Activated T-helper 1 cell treated with anti-CD3 and anti-CD28 coated beads, Interleukin-12 subunit alpha, Interleukin-12 subunit beta, Interleukin-2, Interleukin-4 antibody, amounts not matched to agents 30 ng/mL and 10 ng/mL and 1 ng/mL, durations not matched to agents 14 hours and 24 hours and 36 hours (primary cell): ENCODE measurements at places on chromosomes 4 and X.

- no peak for DNase-seq
Observed at GRCh38 chr4:87950493-87950892, 25.0 kb upstream of the SPP1 start.

DNA sequence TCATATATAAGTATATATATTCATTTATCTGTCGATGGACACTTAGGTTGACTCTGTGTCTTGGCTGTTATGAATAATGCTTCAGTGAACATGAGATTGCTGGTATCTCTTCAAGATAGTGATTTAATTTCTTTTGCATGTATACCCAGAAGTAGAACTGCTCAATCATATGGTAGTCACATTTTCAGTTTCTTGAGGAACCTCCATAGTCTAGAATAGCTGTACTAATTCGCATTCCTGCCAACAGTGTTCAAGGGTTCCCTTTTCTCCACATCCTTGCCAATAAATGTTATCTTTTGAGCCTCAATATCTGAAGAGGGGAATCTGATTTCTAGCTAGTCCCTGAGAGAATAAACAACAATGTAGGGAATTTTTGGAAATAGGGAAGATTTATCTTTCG lies 32.4 kb upstream of the CCNG2 start:
- DNase-seq = no peak

DNA sequence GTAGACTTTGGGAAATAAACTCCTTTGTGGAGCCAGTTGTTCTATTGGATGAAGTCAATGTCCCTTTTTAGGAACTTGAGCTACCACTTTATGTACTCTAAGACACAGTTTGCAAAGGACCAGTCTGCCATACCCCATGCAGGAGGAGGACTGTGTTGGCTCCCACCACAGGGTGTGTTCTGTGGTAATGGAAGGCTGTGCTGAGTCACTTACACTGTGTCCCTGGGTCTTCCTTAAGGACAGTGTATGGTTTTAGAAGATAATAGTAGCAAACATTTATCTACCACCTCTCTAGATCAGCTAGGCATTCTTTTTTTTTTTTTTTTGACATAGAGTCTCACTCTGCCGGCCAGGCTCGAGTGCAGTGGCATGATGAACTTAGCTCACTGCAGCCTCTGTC lies 184.0 kb upstream of the PGRMC2 start:
- no peak for DNase-seq

GRCh38 chr4:61385256-61385655 lies 185.1 kb downstream of the ADGRL3 start:
- DNase-seq = no peak

GRCh38 chrX:149398027-149398426 lies 107.1 kb downstream of the IDS start:
- DNase-seq = no peak

- no peak for DNase-seq
Observed at GRCh38 chrX:68490644-68491043, 8.2 kb upstream of the YIPF6 start.

DNA sequence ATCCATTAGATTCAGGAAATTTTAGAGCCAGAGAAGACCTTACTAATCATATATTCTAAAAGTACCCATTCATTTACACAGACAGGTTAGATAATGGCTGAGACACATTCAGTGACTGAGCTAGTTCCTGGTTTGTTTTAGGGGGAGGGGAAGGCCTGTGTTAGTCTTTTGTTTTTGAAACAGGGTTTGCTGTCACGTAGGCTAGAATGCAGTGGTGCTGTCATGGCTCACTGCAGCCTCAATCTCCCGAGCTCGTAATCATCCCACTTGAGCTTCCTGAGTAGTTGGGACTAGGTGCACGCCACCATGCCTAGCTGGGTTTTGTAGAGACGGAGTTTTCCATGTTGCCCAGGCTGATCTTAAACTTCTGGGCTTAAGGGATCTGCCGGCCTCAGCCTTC lies 10.1 kb downstream of the RBPJ start:
- DNase-seq = no peak

GRCh38 chr4:140408974-140409373 lies 18.5 kb downstream of the CLGN start:
- no peak for DNase-seq

DNA sequence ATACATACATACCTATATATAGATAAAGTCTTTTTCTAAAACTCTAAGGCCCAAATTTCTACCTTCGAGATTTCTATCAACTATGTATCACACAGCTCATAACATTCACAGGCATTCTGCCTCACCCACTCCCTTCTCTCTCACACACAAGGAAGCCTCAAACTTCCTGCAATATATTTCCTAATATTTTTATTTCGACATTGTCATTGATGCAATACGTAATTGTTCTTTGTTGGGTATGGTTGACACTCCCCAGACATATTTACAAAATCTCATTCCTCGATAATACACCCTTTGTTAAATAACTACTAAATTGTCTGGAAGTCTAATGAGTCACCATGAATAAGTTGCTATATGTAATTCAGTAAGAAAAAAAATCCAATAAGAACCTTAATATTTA lies 143.5 kb downstream of the HNRNPD start:
- no peak for DNase-seq

DNA sequence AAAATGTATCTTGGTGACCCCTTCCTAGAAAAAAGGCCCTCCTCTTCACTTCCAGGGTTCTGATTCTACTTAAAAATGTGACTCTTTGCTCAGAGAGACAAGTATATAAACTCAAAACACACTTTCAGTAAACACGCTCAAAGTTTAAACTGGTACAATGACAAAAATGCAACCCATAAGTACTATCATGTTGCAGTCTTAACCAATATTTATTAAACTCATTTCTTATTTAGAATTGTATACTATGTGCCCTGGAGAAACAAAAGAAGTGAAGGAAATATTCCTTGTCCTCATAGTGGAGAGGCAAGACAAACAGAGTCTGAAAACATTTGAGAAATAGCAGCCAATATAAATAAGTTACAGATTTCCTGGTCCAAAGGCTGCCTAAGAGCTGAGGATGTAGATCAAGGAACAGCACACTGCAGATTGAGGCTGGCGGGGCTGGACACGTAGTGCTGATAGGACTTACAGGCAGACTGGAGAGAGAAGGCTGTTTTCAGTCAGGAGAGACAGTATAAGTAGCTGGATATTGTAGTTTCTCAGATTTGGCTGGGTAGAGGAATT lies 39.1 kb upstream of the ANXA3 start:
- DNase-seq = no peak

DNA sequence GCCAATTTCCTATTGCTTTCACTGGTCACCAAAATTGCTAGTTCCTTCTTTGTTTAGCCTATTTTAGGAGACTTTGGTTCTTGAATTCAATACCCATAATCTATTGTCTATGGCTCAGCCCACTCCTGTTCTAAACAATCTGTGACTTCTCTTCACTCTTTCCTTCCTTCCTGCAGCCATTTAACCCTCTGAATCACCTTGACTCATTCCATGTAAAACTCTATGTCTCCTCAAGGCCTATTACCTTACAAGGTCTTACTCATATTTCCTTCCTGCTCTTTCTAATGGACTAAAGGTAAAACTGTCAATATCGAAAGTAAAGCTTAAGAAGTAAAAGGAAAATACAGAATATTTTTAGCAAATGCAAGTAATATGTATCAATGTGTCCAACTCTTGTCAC lies 301.6 kb downstream of the ARHGAP24 start:
- DNase-seq = no peak

DNA sequence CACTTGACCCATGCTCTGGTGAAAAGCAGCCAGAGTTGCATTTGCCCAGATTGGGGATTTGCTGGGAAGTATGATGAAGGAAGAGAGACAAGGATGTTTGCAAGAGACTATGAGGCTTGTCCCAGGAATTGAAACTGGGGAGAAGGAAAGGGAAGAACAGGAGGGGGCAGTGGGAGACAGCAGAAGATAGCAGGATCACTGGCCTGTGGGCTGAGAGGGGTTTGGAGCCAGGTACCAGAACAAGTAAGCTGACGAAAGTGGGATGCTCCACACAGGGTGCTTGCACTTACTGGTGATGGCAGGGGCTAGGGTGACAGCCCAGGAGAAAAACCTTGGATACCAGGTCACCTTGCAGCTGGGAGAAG lies 3.4 kb upstream of the LETM1 start:
- no peak for DNase-seq

GRCh38 chr4:143375326-143376073 lies 38.8 kb downstream of the GAB1 start:
- no peak for DNase-seq

DNA sequence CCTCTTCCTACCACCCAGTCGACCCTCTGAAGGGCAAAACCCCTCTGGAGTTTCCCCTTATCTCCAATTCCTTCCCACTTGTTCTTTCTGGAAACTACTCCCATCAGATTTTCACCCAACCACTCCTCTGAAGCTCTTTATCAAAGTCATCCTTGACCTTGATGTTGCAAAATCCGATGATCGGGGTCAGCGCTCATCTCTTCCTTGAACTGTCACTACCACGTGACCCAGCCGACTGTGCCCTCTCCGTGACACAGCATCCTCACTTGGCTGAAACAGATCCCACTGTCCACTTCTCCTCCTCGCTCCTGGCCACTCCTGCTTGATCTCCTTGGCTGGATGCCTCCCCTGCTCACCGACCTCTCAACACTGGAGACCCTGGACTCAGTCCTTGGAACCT lies 1.1 kb downstream of the CFAP99 start:
- DNase-seq = no peak
